ENCODE measurements at places on chromosomes 13 and 19.

GRCh38 chr13:39490136-39490535, 112.9 kb downstream of the LHFPL6 start:
- no peak for DNase-seq

GRCh38 chr13:24005755-24006281, 108.5 kb upstream of the C1QTNF9B start:
- DNase-seq, result no peak

DNA sequence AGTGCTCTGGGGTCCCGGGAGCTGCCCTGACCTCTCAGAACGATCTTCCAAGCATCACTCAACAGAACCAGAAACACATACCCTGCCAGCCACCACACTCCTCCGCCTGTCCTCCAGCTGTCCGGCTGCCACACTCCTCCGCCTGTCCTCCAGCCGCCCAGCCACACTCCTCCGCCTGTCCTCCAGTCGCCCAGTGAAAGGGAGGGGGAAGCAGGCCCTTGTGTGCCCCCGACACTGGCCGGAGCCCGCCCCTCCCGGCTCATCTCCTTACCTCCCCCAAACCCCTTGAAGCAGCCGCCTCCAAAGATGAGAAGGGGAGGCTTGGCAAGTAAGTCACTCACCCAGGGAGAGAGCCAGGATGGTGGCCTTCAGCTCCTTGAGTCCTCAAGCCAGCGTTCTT, 40.2 kb downstream of the STK24 start:
- DNase-seq, result no peak

- no peak for DNase-seq
These were observed 7.7 kb upstream of the POU4F1 start for GRCh38 chr13:78611040-78611439.

DNA sequence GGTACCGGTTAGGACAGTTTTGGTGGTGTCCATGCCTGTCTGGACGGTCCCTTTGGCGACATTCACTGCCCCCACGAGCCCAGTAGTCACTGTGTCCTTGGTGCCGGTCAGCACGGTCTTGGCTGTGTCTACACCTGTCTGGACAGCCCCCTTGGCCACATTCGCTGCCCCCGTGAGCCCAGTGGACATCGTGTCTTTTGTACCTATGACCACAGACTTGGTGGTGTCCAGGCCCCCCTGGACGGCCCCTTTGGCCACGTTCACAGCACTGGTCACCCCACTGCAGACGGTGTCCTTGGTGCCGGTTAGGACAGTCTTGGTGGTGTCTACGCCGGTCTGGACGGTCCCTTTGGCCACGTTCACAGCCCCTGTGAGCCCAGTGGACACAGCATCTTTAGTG, 6.2 kb downstream of the PLIN4 start:
- no peak for DNase-seq

DNA sequence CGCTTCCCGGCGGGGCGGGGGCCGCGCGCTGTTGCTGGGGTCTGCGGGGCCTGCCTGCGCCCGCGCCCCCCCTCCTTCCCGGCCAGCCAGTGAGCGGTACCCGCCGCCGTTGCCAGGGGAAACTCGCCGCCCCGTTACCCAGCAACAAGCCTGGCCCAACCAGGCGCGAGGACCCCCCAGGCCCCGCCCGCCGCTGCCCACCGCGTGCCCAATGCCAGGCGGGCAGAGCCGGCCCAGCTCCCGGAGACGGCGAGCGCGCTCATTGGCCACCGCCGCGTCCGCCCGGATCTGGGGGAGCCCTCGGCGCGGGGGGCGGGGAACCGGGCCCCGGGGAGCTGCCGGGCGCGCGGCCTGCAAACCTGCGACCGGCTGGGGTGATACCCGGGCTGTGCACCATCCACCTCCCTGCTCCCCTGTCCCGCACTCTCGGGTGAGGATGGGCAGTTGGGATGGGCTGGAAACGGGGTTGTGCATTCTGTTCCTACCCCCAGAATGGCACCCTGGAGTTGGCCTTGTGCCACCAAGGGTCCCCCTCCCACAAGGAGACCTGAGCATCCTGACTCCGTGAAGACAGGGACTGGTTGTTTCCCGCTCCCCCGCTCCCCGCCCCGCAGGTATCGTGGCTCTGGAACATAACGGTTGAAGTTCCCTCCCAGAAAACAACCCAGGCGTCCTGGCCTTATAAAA, 8.8 kb upstream of the BBC3 start:
- DNase-seq, result peak; percentile 36

All from C1 segment of cervical spinal cord (tissue), 14 donors.